ENCODE measurements at places on chromosomes 5 and 9.

GRCh38 chr9:134885679-134886412 is 5.2 kb downstream of the FCN2 start:
- no peak overlapping the region for H3K4me3 ChIP-seq
- DNase-seq: no peak
- H3K27ac ChIP-seq: no peak overlapping the region
- H3K4me1 ChIP-seq: peaks cover 16% of the 10 kb centered on the region
- no peaks in the 10 kb centered on the region for H3K36me3 ChIP-seq

- H3K36me3 ChIP-seq: no peaks in the 10 kb centered on the region
- H3K4me1 ChIP-seq: peaks cover 53% of the 10 kb centered on the region
- H3K27ac ChIP-seq: peak overlapping the region; percentile 24
Observed at GRCh38 chr5:157602505-157602904, 26.9 kb upstream of the ADAM19 start.

DNA sequence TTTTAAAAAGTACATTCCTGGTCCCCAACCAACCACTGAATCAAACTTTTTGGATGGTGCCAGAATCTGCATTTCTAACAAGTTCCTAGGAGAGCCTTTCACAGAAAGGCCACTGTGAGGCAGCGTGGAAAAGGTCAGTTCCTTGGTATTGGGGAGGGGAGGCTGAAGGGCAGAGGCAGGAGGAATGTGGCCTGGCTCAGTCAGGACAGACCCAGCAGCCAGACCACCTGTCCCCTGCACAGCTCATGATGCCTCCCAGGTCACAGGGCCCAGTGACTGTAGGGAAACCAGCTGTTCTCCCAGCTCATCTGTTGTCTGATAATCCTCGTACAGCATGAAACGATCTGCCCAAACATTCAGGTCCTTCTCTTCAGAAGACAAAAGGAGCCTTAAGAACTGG is 132.9 kb downstream of the LHFPL2 start:
- no peak overlapping the region for H3K4me3 ChIP-seq
- H3K36me3 ChIP-seq: no peaks in the 10 kb centered on the region
- peaks cover 27% of the 10 kb centered on the region for H3K4me1 ChIP-seq
- DNase-seq: no peak

GRCh38 chr5:179731791-179732411 is 721 bp upstream of the MAML1 start:
- H3K27me3 ChIP-seq: no peaks in the 10 kb centered on the region
- H3K4me3 ChIP-seq: peak overlapping the region; percentile 37
- peak; percentile 91 for DNase-seq
- H3K36me3 ChIP-seq: peaks cover 34% of the 10 kb centered on the region
- peaks cover 60% of the 10 kb centered on the region for H3K4me1 ChIP-seq

- no peak overlapping the region for H3K27ac ChIP-seq
- H3K27me3 ChIP-seq: no peaks in the 10 kb centered on the region
- H3K4me3 ChIP-seq: no peak overlapping the region
- DNase-seq: no peak
- peaks cover 3% of the 10 kb centered on the region for H3K4me1 ChIP-seq
- H3K36me3 ChIP-seq: no peaks in the 10 kb centered on the region
Observed at GRCh38 chr5:14929293-14930065, 57.9 kb upstream of the ANKH start.

- no peaks in the 10 kb centered on the region for H3K27me3 ChIP-seq
- no peaks in the 10 kb centered on the region for H3K4me1 ChIP-seq
- no peak overlapping the region for H3K27ac ChIP-seq
Observed at GRCh38 chr9:69445251-69445650, 120.2 kb downstream of the ENTREP1 start.

DNA sequence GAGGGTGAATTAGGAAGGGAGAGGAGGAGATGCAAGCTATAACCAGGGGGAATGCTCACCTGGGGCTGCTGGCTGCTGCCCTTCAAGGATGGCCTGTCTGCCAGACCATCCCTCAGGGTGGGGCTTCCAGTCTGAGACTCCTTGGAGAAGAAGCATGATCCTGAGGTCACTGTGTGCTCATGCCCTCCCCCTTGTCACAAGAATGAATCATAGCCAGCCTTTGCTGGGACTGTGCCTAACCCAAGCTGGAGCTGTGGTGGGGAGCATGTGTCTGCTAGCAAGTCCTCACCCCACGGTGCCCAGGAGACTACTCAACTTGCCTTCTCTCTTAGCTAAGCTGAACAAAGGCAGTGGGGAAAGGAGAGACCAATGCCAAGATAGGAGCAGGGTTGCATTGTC is 463.6 kb downstream of the SPOCK1 start:
- no peaks in the 10 kb centered on the region for H3K36me3 ChIP-seq
- H3K27ac ChIP-seq: no peak overlapping the region
- DNase-seq: no peak
- H3K27me3 ChIP-seq: no peaks in the 10 kb centered on the region
- H3K4me1 ChIP-seq: no peaks in the 10 kb centered on the region

- H3K27ac ChIP-seq: no peak overlapping the region
- no peaks in the 10 kb centered on the region for H3K36me3 ChIP-seq
- DNase-seq: no peak
- H3K4me3 ChIP-seq: no peak overlapping the region
- H3K27me3 ChIP-seq: no peaks in the 10 kb centered on the region
Observed at GRCh38 chr5:53378590-53379247, 101.7 kb upstream of the FST start.

DNA sequence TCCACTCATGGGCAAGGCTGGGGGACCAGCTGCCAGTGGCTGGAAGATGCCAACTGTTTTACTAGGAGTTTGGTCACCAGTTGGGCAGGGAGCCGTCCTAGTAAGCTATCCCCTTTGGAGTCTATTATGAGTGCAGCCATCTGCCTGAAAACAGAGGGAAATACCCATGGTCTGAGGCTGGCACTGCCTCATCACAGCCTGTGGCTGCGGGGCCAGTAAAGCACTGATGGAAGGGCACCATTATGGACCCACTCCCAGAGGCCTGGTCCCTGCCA is 187.2 kb upstream of the PANK3 start:
- H3K36me3 ChIP-seq: no peaks in the 10 kb centered on the region
- no peak overlapping the region for H3K27ac ChIP-seq
- no peaks in the 10 kb centered on the region for H3K27me3 ChIP-seq
- DNase-seq: no peak
- H3K4me3 ChIP-seq: no peak overlapping the region

DNA sequence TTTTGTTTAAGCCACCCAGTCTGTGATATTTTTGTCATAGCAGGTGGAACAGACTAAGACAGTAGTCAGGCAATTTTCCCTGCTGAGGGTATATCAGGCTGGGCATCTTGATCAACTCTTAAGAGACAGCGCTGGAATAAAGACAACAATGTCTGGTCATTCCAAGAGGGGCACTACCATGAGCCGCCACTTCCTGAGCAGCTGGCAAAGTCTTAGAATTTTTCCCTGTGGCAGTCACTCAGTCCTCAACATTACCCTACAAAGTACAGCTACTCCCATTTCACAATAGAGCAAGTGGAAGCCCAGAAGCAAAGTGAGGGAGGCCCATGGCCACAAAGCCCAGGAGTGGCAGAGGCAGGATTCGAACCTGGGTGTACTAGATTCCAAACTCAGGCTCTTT is 74.8 kb downstream of the SH3PXD2B start:
- H3K4me3 ChIP-seq: no peak overlapping the region
- no peaks in the 10 kb centered on the region for H3K36me3 ChIP-seq
- no peaks in the 10 kb centered on the region for H3K27me3 ChIP-seq

- DNase-seq: no peak
- H3K36me3 ChIP-seq: peaks cover 4% of the 10 kb centered on the region
- H3K4me1 ChIP-seq: no peaks in the 10 kb centered on the region
- H3K27ac ChIP-seq: no peak overlapping the region
- no peaks in the 10 kb centered on the region for H3K27me3 ChIP-seq
Observed at GRCh38 chr9:125683486-125683885, 23.5 kb downstream of the MAPKAP1 start.

- DNase-seq: no peak
- H3K36me3 ChIP-seq: no peaks in the 10 kb centered on the region
- H3K4me1 ChIP-seq: no peaks in the 10 kb centered on the region
- H3K27me3 ChIP-seq: no peaks in the 10 kb centered on the region
Observed at GRCh38 chr5:57529864-57530263, 47.3 kb upstream of the ACTBL2 start.

GRCh38 chr5:170267431-170268152 is 30.0 kb downstream of the LCP2 start:
- H3K27me3 ChIP-seq: no peaks in the 10 kb centered on the region
- H3K4me1 ChIP-seq: peaks cover 47% of the 10 kb centered on the region
- no peak overlapping the region for H3K4me3 ChIP-seq
- H3K27ac ChIP-seq: peak overlapping the region; percentile 97
- H3K36me3 ChIP-seq: peaks cover 83% of the 10 kb centered on the region

DNA sequence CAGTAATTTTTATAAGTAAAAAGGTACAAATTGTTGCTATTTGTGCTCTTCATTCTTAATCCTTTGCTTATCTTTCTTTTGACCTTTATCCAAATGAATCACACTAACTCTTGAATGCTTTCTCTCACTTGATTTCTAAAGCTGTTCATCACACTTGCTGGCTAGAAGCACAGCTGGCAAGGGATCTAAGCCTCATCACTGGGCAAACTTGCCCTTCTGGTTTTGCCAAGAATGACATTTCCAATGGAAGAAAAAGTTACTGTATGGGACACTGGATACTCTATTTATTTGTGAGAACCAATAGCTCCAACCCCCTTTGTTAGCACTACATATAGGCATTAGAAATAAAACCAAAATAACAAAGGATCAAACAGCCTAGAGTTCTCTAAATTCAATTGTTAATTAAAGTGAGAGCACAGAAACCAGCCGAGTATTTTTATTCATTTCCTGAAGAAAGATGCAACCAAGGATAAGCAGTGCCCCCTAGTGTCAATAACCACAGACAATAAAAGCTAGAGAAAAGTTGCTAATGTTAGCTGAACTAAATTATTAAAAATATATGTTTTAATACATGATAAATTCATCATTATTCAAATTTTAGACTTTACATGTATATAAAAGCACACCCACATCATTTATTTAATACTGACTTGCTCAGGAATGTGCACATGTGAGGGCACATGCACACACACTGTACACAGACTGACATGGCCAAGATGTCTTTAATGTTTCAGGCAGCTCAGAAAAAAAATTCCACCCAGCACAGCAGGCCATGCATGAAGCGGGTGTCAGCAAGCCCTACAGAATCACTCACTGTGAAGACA is 59.8 kb upstream of the POU5F2 start:
- H3K36me3 ChIP-seq: no peaks in the 10 kb centered on the region
- H3K27ac ChIP-seq: no peak overlapping the region
- no peaks in the 10 kb centered on the region for H3K27me3 ChIP-seq
- no peak overlapping the region for H3K4me3 ChIP-seq
